ENCODE measurements at places on chromosomes 2 and 18. TPM values are rescaled to one million over a fixed set of nuclear protein-coding genes. Genes with fewer than 3 reads are reported as not detected.
A peak's percentile ranks its signal among the peaks of the same experiment; 100 is the strongest.

- DNase-seq: no peak
- H3K27ac ChIP-seq: no peak overlapping the region
- peaks cover 25% of the 10 kb centered on the region for H3K27me3 ChIP-seq
- no peak overlapping the region for H3K4me3 ChIP-seq
- H3K4me1 ChIP-seq: no peaks in the 10 kb centered on the region
These were observed 16.8 kb upstream of the EML6 start for GRCh38 chr2:54706622-54707021.

The CROCC2 gene
- total RNA-seq: not detected

- no peak overlapping the region for H3K4me3 ChIP-seq
- H3K36me3 ChIP-seq: no peaks in the 10 kb centered on the region
- H3K27me3 ChIP-seq: no peaks in the 10 kb centered on the region
- no peak overlapping the region for H3K27ac ChIP-seq
- H3K4me1 ChIP-seq: no peaks in the 10 kb centered on the region
- DNase-seq: no peak
These were observed 29.8 kb downstream of the COL6A3 start for GRCh38 chr2:237383991-237384671.

- H3K4me1 ChIP-seq: peaks cover 20% of the 10 kb centered on the region
- H3K27me3 ChIP-seq: peaks cover 35% of the 10 kb centered on the region
- DNase-seq: no peak
- H3K4me3 ChIP-seq: no peak overlapping the region
These were observed 191.5 kb upstream of the ATP5MC3 start for GRCh38 chr2:175372704-175373701.

The PID1 gene
- 6.9 TPM for total RNA-seq

The IL1A gene
- not detected for total RNA-seq

The FOXD4L1 gene
- total RNA-seq: not detected

- no peak for DNase-seq
- no peak overlapping the region for H3K4me3 ChIP-seq
These were observed 37.7 kb upstream of the TBC1D8 start for GRCh38 chr2:101188683-101189405.

- no peak for DNase-seq
- H3K36me3 ChIP-seq: no peaks in the 10 kb centered on the region
- no peak overlapping the region for H3K4me3 ChIP-seq
These were observed 2.8 kb downstream of the TEX51 start for GRCh38 chr2:126901459-126901858.

The ADCY3 gene
- total RNA-seq: 9.2 TPM

GRCh38 chr2:75532488-75532887, 28.3 kb downstream of the EVA1A start:
- H3K27me3 ChIP-seq: no peaks in the 10 kb centered on the region
- DNase-seq: no peak
- H3K4me1 ChIP-seq: no peaks in the 10 kb centered on the region
- H3K36me3 ChIP-seq: no peaks in the 10 kb centered on the region

GRCh38 chr2:18149660-18150246, 271.3 kb downstream of the KCNS3 start:
- no peaks in the 10 kb centered on the region for H3K4me1 ChIP-seq
- no peaks in the 10 kb centered on the region for H3K27me3 ChIP-seq
- no peak overlapping the region for H3K4me3 ChIP-seq
- H3K36me3 ChIP-seq: no peaks in the 10 kb centered on the region

DNA sequence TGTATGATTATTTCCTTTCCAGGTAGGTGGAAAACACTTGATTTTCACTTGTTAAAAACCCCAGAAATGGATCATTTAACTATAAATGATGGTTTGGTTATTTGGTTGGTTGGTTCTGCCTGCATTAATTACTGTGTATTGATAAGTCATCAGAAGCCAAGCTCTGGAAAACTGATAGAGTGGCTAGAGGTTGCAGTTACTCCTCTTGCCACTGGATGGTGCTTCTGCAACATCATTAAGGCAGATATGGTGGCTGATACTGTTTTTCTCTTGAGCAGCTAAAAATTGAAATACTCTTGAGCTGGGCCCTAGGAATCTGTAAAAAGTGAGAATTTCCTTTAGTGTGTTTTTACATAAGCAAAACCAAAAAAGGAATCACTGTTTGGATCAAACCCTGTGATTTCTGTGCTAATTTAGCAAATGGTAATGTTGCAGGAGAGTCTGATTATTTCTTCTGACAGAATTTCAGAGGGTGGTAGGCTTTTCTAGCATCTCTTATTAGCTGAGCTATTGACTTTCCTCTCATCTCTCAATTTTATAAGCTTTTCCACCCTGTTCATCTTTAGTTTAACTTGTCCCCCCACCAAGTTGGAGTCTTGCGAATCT, 54.3 kb downstream of the RAB10 start:
- H3K27me3 ChIP-seq: no peaks in the 10 kb centered on the region
- H3K4me3 ChIP-seq: no peak overlapping the region
- no peaks in the 10 kb centered on the region for H3K36me3 ChIP-seq
- no peak for DNase-seq
- peaks cover 27% of the 10 kb centered on the region for H3K4me1 ChIP-seq

DNA sequence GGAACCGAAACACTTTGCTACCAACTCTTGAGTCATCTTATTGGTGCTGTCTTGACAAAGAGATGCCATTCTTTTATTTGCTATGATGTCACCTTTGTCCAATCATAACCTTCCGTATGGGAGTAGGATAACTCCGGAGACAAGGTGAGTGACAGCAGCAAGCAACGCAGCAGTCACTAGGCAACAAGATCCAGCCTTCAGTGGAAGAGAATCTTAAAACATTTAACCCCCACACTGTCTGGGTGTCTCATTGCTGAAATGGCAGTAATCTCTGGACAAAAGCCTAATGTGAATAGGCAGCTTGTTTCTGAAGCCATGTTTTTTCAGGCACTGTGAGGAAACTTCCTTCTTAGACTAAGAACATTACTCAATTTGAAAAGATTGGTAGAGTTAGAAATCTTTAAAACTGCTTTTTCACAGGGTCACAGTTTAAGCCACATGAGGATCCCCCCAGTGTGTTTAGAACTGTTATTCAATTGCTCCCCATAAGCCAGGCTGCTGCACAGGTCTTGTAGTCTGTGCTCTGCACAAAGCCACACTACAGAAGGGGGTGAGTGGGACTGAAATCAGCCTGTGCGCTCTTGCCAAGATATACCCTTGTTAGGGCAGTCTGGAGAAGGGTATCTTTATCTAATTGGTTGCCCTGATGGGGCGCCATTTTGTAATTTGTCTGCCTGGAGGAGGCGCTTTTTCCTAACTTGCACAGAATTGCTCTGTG, 131.5 kb upstream of the STON1 start:
- no peaks in the 10 kb centered on the region for H3K36me3 ChIP-seq
- DNase-seq: no peak
- no peaks in the 10 kb centered on the region for H3K4me1 ChIP-seq
- H3K27me3 ChIP-seq: no peaks in the 10 kb centered on the region
- no peak overlapping the region for H3K27ac ChIP-seq

The TRIP12 gene
- 202 TPM for total RNA-seq

- no peak overlapping the region for H3K27ac ChIP-seq
- no peaks in the 10 kb centered on the region for H3K4me1 ChIP-seq
- no peak overlapping the region for H3K4me3 ChIP-seq
- H3K36me3 ChIP-seq: no peaks in the 10 kb centered on the region
- no peak for DNase-seq
- no peaks in the 10 kb centered on the region for H3K27me3 ChIP-seq
These were observed 119.5 kb downstream of the LRRTM1 start for GRCh38 chr2:80185091-80185490.

The ACOXL gene
- not detected for total RNA-seq

DNA sequence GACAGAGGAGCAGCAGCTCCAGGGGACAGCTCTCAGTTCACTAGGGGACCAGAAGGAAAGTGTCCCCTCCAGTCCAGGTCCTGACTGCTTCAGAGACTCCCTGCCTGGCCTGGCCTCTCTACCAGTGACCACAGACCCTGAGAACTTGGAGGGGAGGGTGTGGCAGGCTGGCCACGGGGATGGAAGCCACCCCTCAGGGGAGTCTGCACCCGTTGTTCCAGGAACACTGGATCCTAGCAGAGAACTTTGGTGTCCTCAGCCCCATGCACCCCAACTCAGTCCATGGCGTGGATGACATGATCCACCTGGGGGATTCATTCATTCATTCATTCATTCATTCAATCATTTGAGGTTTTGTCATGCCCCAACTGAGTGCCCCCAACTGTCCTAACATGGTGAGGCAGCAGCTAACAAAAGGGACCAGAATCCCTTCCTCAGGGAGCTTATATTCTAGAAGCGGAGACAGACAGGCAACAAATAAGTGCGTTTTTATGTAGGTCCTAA, 31.9 kb downstream of the MYO7B start:
- no peaks in the 10 kb centered on the region for H3K36me3 ChIP-seq
- H3K4me1 ChIP-seq: peaks cover 27% of the 10 kb centered on the region
- H3K4me3 ChIP-seq: no peak overlapping the region
- no peaks in the 10 kb centered on the region for H3K27me3 ChIP-seq
- no peak for DNase-seq
- no peak overlapping the region for H3K27ac ChIP-seq

DNA sequence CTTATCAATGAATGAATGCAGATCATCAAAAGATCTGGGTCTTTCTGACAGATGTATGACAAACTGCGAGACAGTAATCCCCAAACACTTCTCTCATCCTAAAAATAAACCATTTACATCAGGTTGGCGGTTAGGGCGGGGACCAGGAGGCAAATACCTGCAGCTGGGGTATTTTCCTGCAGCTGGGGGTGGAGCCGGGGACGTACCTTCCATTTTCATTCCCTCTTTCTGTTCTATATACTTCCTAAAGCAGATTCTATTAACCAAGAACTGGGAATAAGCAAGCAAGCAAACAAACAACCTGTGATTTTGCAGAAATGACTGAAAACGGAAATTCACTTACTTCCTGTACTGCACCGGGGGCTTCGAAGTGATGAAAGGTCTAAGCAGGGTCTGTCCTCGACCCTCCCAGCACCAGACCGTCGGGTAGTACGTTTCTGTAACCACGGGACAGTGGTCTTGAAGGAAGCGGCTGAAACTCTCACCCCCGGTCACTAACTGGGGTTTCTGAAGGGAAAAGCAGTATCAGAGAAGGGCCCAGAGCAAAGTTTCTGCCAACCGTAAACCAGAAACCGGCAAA, 1.2 kb downstream of the ABHD3 start:
- H3K27ac ChIP-seq: peak overlapping the region; percentile 91
- H3K4me3 ChIP-seq: peak overlapping the region; percentile 83
- H3K36me3 ChIP-seq: no peaks in the 10 kb centered on the region
- no peak for DNase-seq

Data from heart right ventricle (tissue), 16 donors.